T follicular helper cell (primary cell): ENCODE measurements at places on chromosomes 1 and 21.

GRCh38 chr1:232985882-232986526 lies 35.6 kb downstream of the NTPCR start:
- no peak for DNase-seq

DNA sequence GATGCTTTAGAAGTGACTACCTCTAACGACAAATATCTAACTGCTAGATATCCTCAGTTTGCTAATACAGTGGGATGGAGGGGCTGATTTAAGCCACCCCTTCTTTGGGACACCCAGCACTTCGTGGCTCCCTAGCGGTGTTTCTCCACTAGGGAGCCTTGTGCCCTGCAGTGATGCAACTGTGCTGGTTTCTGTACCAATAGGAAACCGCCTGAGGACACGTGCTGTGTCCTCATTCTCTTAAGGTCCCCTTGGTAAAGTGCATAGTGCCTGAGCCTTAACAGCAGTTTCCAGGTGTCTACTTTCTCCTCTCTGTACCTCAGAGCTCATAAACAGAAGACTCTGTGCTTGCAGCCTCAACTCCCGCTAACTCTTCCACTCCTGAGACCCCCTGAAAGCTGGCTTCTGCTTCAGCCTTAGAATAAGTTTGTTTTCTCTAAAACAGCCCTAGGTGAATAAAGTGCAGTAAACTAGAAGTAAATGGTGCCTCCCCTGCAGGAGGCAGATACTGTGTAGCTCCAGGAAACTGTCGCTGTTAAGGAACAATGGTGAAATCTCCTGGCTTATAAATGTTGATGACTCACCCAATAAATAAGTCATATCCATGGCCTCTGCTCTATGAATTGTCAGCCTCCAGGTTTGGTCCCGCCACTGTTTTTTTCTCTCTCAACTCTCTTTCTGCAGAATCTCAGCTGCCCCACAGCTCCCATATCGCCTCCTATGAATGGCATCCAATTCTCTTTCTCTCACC lies 130.4 kb downstream of the AK5 start:
- no peak for DNase-seq

- no peak for DNase-seq
These were observed 7.0 kb upstream of the TAL1 start for GRCh38 chr1:47238935-47239592.

DNA sequence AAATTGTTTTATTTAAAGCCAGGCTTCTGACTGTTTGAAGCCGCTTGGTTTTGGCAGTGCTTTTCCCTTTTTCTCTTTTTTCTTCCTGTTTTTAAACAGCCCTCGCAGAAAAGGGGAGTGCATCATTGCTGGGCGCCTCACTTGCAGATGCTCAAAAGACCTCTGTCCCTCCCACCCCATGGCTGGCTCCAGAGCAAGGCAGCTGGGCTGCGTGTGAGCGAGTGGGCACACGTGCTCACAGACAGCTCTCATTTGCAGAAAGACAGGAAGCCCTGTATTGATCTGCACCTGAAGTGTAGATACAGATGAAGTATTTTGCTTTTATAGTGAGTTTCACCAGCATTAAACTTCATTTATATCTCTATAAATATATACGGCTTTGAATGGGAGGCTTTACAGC lies 8.8 kb downstream of the TNR start:
- DNase-seq = no peak

GRCh38 chr1:61337037-61337436 lies 254.7 kb downstream of the NFIA start:
- DNase-seq = no peak

GRCh38 chr1:221157026-221157761 lies 278.0 kb downstream of the HLX start:
- no peak for DNase-seq

GRCh38 chr21:38175306-38175705 lies 81.5 kb upstream of the KCNJ15 start:
- DNase-seq = no peak

GRCh38 chr1:115753830-115754229 lies 14.7 kb downstream of the CASQ2 start:
- DNase-seq = no peak

GRCh38 chr1:83511146-83511726 lies 487.7 kb downstream of the TTLL7 start:
- no peak for DNase-seq

GRCh38 chr1:210437111-210437510 lies 108.4 kb downstream of the HHAT start:
- DNase-seq = no peak

DNA sequence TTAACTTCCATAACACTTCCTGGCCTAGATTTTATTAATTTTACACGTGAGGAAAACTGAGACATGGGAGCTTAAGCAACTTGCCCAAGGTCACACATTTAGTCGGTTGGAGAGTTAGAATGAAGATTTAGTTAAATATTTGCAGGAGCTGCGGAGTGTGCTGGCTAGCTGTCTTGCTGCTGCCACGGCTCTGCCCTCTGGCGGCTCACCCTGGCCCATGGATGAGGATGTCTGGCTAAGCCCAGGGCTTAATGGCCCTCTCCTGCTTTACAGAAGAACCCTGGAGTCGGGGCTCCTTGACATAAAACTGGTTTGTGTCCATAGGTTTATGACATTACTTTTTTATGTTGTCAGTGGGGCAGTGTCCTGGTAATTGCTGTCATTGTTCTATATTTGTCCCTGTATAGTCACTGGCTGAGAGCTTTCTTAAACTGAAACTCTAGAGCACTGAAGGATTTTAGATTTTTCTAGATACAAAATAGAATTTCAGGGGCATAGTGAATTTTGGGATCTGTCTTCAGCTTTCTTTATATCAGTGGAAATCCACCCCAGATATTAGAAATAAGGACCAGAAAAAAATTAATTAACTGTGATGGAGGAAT lies 88.9 kb upstream of the WLS start:
- DNase-seq = no peak

DNA sequence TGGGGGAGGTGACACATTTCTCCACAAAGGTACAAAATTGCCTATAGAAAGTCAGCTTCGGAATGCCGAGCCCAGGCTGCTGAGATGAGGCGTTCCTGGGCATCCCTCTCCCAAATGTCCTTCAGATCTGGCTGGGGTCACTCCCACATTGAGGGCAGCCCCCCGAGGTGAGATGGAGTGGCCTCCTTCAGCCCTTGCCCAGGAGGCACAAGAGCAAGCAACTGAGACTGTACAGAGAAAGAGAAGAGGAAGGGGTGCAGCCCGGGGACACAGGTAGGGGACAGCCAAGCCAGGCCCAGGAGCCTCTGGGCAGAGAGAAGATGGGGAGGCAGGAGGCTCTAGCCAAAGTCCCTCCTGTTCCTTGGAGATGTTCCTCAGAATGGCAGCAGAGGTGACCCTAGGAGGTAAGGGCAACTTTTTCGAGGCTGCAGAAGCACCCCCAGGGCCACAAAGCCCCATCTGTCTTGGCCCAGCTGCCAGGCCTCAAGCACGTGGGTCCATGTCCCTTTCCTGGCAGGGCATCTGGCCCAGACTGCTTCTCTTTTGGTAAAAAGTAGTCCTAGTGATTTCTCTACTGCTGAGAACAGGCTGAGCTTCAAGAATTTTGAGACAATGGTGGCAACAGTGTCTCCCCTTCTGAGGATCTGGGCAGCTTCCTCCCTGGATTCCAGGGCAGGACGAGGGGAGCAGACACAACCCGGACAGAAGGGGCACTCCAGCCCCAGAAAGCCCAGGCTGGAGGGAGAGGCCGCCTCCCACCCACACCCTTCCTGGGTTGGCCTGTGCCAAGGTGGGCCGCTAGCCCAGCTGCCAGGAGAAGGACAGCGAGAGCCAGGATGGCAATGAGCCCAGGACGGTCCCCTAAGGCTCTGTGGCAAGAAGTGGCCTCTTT lies 68.0 kb downstream of the LRRN2 start:
- DNase-seq = no peak

DNA sequence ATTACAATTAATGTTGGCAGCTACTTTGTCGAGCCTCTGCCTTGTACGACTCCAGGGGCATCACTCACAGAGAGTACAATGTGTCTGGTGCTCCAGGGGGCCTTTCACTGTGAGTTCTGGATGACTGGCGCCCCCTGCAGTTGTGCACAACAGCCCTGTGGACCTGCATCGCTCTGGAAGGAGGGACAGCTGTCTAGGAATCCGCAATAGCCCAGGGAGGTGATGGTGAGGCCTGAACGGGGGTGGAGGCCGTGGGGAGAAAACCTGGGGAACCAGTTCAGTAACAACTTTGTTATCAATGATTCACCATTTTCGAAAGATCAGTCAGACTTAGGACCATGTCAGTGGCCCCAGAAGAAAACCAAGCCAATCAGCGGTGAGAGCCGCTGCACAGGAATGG lies 189.1 kb downstream of the KAZN start:
- DNase-seq = no peak

- no peak for DNase-seq
These were observed 1093.1 kb downstream of the MRPL39 start for GRCh38 chr21:24514081-24514733.

- no peak for DNase-seq
These were observed 193.3 kb downstream of the AJAP1 start for GRCh38 chr1:4847711-4848110.

- DNase-seq = no peak
These were observed 398.3 kb downstream of the KCNT2 start for GRCh38 chr1:196209983-196210382.

GRCh38 chr1:7120863-7121621 lies 335.8 kb downstream of the CAMTA1 start:
- no peak for DNase-seq

- DNase-seq = no peak
These were observed 439.9 kb downstream of the DISC1 start for GRCh38 chr1:232066521-232066920.

DNA sequence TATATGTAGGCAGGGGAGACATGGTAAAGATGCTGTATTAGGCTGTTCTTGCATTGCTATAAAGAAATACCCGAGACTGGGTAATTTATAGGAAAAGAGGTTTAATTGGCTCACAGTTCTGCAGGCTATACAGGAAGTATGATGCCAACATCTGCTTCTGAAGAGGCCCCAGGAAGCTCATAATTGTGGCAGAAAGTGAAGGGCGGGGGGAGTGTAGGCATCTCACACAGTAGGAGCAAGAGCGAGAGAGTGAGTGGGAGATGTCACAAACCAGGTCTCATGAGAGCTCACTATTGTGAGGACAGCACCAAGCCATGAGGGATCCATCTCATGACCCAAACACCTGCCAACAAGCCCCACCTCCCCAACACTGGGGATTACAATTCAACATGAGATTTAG lies 21.1 kb downstream of the MAN1A2 start:
- DNase-seq = no peak

GRCh38 chr1:175171036-175171913 lies 21.3 kb downstream of the KIAA0040 start:
- no peak for DNase-seq

GRCh38 chr21:37863842-37864241 lies 52.4 kb downstream of the KCNJ6 start:
- DNase-seq = no peak

DNA sequence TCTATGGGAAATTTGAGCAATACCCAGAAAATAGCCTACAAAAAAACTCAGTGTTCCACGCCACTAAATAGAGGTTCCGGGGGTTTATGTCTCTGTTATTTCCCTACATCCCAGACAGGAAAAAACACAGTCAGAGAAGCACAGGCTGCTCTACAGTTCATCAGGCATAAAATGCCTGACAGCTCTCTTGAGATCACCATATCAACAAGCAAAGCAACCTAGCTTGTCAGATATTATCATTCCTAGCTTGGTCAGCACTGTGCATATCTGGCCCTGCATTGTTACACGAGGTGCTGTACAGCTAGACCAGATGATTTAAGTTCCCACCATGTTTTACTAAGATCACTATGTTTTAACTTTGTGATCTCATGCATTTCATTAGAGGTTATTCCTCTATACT lies 172.6 kb downstream of the PTPRC start:
- DNase-seq = no peak

DNA sequence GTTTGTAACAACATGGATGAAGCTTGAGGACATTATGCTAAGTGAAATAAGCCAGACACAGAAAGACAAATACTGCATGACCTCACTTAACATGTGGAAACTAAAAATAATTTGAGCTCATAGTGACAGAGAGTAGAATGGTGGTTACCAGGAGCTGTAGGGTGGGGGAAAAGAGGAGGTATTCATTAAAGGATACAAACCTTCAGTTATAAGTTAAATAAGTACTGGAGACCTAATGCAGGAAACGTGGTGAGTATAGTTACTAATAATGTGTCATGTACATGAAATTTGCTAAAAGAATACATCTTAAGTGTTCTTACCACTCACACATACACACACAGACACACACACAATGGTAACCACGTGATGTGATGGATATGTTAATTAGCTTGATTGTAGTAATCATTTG lies 86.7 kb downstream of the NGF start:
- no peak for DNase-seq

- DNase-seq = no peak
These were observed 61.9 kb downstream of the TIAM1 start for GRCh38 chr21:31282095-31282709.

DNA sequence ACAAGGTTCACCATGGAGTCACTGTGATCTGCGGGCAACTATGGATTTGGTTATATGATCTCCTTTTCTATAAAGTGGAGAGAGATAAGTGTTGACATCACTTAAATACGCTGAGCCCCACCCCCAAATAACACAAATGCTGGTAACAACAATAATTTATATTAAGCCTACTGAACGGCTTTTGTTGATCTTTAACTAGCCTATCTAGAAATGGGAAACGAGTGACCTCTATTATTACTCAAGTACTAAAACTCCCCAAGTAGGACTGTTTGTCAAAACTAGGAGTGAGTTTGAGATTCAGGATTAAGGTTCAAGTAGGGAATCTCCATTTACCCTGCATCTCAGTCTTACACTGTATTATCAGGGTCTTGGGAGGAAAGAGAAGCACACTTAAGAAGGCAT lies 52.2 kb downstream of the MAP3K7CL start:
- DNase-seq = no peak

GRCh38 chr1:212981025-212981495 lies 30.7 kb downstream of the VASH2 start:
- no peak for DNase-seq

- DNase-seq = no peak
These were observed 613.8 kb downstream of the KIF26B start for GRCh38 chr1:245768596-245768995.

- DNase-seq = no peak
These were observed 612.0 kb downstream of the MATN1 start for GRCh38 chr1:30111431-30111830.

- no peak for DNase-seq
These were observed 25.2 kb downstream of the MAGI3 start for GRCh38 chr1:113415310-113416070.

- DNase-seq = no peak
These were observed 78.8 kb downstream of the MIS18A start for GRCh38 chr21:32200029-32200428.

- no peak for DNase-seq
These were observed 259.2 kb downstream of the GREM2 start for GRCh38 chr1:240352769-240353168.

DNA sequence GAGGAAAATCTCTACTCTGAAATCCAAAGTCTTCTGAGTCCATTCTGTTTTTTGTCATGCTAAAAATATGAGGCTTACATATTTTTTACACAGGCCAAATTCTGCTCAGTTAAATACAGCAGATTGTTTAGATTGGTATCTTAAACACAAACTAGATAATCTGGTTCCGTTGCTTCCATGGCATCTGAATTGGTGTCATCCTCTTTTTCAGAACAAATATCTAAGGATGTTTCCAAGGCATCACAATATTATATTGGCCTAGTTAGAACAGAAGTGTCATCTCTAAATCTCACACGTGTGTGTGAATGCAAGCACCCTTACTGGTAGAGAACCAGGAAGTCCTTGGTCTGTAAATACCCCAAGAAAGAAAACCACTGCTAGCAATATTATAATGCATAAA lies 151.2 kb downstream of the NRIP1 start:
- no peak for DNase-seq

- no peak for DNase-seq
These were observed 64.1 kb downstream of the PLEKHA6 start for GRCh38 chr1:204295671-204296070.

- no peak for DNase-seq
These were observed 420.9 kb downstream of the DISC1 start for GRCh38 chr1:232047473-232047872.
